ENCODE measurements at places on chromosomes 2 and 18.

GRCh38 chr2:215619022-215619958, 183.4 kb upstream of the FN1 start:
- no peak for DNase-seq

DNA sequence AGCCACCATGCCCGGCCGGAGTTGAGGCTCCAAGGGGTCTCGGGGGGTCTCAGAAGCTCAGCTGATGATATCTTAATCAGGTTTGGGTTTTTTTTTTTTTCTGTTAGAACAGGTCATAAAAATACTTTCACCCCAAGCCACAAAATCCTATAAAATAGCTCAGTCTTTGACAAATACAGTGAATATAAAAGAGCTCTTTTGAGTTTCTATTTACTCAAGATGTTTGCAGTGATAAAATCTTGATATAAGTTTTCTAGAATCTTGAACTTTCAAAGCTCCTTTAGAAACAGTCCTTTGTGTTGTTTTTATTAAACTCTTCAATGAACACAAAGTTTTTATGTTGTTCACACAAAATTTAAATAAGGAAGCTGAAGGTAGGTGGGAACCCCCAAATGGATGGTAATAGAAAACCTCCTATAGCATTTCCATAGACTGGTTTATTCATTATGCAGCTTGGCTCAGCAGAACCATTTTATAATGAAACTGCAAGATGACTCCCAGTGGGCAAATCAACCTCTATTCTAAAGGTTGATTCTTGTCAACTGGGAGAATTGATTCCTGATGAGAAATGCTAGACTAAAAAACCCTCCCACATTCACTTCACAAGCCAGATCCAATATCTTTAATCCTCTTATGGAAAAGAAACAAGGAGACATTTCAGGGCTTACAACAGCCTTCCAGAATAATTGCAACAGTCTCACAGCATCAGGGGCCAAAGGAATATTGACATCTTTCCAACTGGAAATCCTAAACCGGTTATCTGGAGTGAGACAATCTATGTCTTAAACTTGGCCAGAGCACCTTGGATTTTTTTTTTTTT, 13.6 kb upstream of the NARS1 start:
- DNase-seq, result no peak

DNA sequence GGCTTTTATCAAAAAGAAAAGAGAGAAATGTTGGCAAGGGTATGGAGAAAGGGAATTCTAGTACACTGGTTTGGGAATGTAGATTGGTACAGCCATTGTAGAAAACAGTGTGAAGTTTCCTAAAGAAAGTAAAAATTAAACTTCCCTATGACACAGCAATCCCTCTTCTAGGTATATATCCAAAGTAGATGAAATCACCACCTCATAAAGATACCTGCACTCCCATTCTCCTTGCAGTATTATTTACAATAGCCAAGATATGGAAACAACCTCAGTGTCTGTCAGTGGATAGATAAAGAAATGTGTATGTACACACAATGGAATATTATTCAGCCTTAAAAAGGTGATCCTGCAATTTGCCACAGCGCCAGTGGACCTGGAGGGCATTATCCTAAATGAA, 147.2 kb upstream of the NOSTRIN start:
- DNase-seq, result no peak

GRCh38 chr2:71426721-71427120, 26.6 kb upstream of the DYSF start:
- DNase-seq, result no peak

- peak; percentile 40 for DNase-seq
Measured at GRCh38 chr2:174748948-174749347, 15.3 kb downstream of the CHRNA1 start.

GRCh38 chr2:238585836-238586821, 159.4 kb downstream of the ASB1 start:
- DNase-seq, result no peak

DNA sequence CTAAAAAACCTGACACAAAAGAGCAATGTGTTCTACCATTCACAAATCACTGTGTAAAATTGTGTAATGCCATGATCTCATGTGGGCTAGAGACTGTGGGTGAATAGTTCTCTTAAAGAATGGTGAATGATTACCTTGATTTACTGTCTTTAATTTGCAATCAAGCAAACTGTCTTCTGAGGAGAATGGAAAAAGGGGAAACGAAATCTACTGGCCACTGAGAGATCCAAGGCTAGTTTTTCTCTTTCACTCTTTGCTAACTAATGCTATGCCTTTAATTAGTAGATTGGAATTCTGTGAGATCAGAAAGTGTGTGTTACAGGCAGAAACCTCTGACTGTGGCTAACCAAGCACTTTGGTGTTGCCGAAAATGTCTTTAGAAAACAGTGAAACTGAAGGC, 422.7 kb downstream of the TGIF1 start:
- DNase-seq, result no peak

GRCh38 chr2:44713170-44713569, 228.3 kb upstream of the SIX3 start:
- no peak for DNase-seq

- no peak for DNase-seq
Measured at GRCh38 chr2:208269091-208269490, 3.0 kb downstream of the PIKFYVE start.

DNA sequence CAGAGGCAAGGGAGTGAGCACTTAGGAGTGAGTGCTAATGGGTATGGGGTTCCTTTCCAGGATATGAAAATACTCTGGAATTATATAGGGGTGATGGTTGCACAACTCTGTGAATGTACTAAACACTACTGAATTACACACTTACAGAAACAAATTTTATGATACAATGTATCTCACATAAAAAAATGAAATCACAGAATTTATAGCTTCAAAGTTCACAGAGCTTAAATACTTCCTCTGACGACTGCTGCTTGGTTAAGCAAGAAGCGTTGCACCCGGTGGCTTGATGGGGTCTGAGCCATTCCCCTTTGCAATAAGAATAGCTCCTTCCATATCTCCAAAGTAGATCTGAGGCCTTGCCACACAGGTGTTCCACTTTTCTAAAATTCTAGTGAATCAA, 835.1 kb downstream of the TSN start:
- no peak for DNase-seq

Measured in stimulated activated CD8-positive, alpha-beta memory T cell treated with anti-CD3 and anti-CD28 coated beads, Interleukin-12 subunit alpha, Interleukin-12 subunit beta, amount 100 ng/mL, for 4 hours (primary cell).